ENCODE measurements at places on chromosomes 16 and 17.

GRCh38 chr17:4082136-4082924 lies 60.5 kb downstream of the ZZEF1 start:
- no peak for DNase-seq

DNA sequence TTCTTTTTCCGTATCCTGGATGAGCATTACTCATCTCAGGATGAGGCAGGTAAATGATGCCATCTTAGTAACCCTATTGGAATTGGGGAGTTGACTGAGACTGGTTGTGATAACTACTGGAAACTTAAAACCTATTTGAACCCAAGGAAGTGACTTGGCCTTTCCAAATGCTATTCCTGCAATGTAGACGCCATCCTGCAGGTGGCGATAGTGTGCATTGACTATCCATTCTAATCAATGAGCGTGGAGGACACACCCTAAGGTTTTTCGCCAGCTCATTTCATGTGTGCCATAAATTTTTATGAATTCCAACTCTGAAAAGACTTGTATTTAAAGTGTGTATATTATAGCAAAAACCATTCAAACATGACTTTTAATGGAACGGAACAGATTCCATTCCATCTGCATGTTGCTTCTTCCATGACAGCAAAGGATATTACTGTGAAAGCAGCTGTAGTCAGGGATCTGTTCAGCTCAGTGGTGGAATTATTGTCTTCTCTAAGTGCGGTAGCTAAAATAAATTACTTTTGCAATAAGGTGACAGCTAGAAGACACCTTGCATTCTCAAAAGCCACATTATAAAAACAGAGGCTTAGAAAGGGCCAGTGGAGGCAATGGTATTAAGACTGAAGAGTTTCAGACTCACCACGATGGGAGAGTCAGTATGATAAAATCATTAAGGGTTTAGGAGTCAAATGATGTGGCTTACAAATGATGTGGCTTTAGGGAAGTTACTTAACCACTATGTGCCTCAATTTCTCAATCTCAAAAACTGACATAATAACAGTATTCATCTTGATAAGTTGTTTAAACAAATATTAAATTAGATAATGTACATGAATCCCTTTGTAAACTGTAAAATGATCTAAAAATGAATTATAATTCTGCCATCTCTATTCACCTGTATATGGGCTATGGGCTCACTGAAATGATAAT lies 55.5 kb downstream of the SYT17 start:
- DNase-seq: peak; percentile 22

GRCh38 chr17:74697515-74697914 lies 15.2 kb downstream of the CD300LF start:
- DNase-seq: no peak

DNA sequence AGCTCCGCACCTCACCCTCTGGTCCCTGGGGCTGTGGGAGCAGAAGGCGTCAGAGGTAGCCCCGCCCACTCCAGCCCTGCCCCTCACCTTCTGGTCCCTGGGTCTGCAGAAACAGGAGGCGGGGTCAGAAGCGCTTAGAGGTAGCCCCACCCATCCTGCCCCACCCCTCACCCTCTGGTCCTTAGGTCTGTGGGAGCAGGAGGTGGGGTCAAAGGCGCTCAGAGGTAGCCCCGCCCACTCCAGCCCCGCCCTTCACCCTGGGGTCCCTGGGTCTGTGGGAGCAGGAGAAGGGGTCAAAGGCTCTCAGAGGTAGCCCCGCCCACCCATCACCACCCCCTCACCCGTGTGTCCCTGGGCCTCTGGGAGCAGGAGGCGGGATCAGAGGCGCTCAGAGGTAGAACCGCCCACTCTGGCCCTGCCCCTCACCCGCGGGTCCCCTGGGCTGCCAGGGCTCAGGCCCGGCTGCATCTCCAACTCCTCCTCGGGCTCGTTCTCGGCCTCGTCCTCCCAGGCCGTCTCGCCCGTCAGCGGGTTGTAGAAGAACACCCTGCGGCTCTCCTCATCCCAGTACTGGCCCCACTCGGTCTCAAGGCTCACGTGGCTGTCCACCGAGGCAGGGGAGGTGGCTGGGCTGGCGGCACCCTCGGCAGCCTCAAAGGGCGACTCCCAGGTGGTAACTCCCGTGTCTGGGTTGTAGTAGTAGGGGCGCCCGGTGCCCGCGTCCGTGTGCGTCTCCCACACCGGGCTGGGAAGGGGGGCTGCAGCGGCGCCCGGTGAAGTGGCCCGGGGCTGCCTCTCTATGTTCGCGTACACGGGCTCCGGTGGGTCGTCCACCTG lies 27.2 kb downstream of the ARHGAP27 start:
- DNase-seq: no peak

DNA sequence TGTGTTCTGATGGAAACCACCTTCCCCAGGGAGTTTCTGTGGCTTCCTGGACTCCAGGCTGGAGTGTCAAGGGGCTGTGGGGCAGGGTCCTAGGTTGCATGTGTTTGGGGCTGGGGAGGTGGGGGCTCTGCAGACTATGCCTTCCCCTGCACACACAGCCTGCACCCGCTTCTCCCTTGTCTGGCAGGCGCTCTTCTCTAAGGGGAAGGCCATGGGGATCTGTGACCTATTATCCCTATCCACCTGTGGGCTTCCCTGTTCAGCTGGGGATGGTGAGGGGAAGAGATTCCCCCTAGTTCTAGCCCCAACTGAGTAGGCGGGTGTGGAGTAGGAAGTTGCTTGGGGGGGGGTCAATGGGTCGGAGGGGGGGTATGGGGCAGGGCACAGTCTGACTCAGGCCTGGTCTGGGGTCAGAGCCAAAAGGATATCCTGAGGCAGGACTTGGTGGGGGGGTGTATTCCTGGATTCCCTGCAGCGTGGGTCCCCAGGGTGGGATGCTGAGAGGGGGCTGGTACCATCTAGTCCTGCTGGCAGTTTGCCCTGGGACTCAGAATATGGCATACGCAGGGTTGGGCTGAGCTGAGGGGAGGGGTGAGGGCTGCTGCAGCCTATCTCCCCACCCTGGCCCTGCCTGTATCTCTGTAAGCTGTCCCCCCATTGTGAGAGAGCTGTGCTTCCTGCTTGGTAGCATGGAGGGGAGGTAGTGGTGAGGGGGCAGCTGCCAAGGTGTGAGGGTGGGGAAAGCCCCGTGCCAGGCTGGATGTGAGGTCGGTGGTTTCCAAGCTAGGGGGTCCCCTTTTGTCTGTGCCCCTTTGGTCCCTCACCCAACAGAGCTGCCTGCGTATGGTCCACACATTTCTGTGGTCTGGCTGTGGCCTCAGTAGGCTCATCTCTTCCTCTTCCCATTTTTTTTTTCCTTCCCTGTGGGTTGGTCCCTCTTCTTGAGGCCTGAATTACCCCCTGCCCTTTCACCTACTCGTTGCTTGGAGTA lies 14.7 kb downstream of the RARA start:
- DNase-seq: peak; percentile 56

GRCh38 chr16:84091460-84091859 lies 25.3 kb downstream of the MBTPS1 start:
- DNase-seq: no peak

DNA sequence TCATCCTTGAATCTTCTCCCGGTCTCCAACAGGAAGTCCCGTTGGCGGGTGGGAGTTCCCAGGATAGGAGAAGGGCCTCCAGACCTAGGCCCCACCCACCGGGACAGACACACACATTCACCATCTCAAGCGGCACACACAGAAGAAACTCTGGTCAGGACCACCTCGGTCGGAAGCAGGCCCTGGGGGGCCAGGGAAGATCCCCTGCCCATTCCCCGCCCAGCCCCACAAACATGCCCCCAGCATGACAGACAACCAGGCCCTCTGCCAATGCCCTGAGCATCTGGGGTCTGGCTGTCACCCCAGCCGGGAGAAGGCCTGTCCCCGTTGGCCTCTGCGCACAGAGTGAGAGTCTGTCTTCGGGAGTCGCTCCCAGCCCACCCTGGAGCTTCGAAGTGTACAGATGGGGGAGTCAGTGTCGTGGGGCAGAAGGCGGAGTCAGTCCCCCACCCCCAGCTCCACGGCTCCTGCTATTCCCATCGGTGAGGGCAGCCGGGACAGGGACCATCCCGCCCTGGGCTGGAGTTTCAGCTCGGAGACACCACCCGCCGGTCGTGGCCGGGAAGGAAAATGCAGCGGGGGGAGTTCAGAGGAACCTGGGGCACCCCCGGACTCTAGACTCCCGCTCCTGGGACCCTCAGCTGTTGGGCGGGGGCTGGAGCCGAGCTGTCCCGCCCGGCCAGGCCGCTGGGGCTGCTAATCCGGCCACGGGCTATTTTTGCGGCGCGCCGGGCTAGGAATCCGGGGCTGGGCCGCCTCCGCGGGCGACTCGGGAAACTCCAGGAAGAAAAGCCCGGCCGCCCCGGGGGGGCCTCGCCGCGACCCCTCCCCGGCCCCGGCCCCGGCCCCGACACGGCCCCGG lies 660 bp downstream of the RHBDF1 start:
- no peak for DNase-seq

DNA sequence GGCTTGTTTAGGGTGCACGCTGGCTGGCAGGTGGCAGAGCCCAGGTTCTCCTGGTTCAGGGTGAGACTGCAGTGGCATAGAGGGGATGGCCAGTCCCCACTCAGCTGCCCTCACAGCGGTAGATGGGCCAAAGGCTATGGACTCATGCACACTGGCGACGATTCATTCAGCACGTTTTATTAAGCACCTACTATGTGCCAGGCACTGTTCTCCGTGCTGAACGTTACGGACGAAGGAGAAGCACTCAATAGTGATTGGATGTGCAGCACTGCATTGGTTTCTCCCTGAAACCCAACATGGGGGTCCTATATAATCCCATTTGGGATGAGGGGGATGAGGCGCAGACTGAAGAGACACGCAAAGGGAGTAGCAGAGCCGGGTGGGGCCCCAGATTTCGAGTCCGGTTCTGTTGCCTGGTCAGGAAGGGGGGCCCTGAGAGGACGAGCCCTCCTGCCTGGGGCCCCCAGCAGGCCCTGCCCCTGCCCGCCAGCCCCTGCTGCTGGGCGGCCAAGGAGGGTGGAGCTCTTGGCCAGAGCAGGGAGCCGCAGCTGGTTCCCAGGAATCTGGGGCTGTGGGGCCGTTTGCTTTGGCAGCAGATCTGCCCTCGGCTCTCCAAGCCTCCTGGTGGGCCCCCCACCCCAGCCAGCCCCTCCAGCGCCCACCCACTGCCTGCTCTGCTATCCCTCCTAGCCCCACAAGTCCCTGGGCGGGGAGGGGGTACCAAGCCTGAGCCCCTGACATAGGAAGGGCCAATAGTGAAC lies 8.8 kb downstream of the GLIS2 start:
- no peak for DNase-seq

DNA sequence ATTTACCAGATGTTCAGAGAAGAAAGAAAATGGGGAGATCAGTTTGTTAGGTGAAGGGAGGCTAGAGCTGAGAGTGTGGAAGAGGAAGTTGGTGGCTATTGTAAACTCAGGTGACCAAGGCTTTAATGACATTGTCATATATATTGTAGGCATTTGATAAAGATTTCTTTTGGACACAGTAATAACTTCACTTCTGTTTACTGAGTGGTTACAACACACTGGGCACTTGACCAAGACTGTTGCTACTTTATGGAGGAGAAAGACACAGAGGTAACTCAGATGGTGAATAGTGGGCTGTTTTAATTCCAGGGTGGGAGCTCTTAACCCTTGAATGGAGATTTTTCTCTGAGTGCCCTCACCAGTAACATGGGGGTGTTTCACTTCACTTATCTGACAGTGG lies 46.0 kb downstream of the TNRC6A start:
- no peak for DNase-seq

GRCh38 chr17:79054200-79054960 lies 20.2 kb upstream of the ENGASE start:
- no peak for DNase-seq

DNA sequence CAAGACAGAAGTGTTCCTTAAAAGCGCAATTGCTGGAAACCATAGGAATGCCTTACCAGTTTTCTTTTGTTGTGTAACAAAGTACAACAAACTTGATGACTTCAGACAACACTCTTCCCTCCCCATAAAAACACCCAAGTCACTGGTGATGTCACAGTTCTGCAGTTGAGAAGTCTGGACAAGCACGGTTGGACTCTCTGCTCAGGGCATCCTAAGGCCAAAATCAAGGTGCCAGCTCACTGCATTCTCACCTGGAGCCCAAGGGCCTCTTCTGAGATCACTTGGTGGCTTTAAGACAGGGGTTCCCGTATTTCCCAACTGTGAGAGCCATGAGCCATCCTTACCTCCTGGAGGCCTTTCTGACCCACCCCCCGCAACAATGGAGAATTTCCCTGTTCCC lies 45.6 kb upstream of the MEAK7 start:
- no peak for DNase-seq

DNA sequence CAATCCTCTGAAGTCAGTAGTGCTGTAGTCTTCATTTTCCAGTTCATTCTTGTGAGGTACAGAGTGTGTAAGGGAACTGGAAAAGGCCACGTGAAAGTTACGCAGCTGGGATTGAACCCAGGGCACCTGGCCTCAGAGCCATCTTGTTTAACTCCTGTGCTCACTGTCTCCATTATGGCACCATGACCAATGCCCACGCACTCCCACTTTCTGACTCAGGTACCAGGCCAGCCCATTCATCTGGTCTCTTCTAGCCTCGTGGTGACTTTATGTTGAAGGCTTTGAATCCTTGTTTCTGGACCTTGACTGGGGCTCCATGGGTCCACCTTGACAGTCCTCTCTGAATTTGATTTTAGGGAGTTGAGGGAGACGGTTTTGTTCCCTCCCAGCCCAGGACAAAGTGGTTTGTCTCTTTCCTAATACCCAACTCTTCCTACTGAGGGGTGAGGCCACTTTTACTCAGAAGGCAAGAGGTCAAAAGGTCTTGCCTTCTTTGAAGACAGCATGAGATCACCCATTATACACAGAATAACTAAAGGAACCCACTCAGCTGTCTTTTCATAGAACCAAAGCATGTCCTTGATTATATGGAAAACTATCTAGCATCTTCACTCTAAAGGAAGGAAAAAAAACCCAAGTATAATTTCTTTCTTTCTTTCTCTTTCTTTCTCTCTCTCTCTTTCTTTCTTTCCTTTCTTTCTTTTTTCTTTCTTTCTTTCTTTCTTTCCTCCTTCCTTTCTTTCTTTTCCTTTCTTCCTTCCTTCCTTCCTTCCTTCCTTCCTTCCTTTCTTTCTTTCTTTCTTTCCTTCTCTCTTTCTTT lies 50.0 kb downstream of the OTOA start:
- DNase-seq: no peak

DNA sequence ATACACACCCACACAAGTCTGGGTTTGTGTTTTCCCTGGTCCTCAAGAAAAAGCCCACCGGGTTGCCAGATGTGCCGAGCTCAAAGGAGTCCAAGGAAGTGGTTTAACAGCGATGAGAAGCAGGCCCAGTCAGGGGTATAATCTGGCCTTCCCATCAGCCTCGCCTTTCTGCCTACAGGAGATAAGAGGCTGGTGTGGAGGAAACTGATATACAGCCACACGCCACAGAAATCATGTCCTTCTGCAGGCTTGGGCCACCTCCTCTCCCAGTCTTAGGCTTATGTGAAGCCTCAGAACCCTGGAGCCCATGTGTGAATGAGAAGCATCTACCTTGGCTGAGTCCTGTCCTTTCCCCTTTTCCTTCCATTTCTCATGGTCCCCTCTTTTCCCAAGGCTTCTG lies 43.6 kb upstream of the MMP2 start:
- DNase-seq: no peak

GRCh38 chr17:5820721-5821456 lies 236.6 kb upstream of the NLRP1 start:
- DNase-seq: no peak

GRCh38 chr16:80720804-80721371 lies 83.5 kb downstream of the CDYL2 start:
- no peak for DNase-seq
